Endothelial cell (in vitro differentiated cells): ENCODE measurements at places on chromosomes 2 and 18.

GRCh38 chr2:19488009-19488691 lies 129.7 kb upstream of the OSR1 start:
- no peaks in the 10 kb centered on the region for H3K36me3 ChIP-seq
- no peak overlapping the region for H3K4me3 ChIP-seq
- H3K27ac ChIP-seq: no peak overlapping the region

GRCh38 chr2:179264368-179265081 lies at the start of gene SESTD1:
Gene SESTD1 (minus strand): TSS chr2:179264832. CDS start chr2:179191841, 72,991 bp downstream.
- peak; percentile 77 for DNase-seq
- H3K4me1 ChIP-seq: peaks cover 10% of the 10 kb centered on the region
- peak within 1 kb of the TSS; percentile 85 for H3K27ac ChIP-seq
- peak within 1 kb of the TSS; percentile 97 for H3K4me3 ChIP-seq
- peaks cover 3% of the 10 kb centered on the region for H3K36me3 ChIP-seq
- peaks cover 13% of the 10 kb centered on the region for H3K27me3 ChIP-seq

GRCh38 chr2:171610824-171611223 lies 76.4 kb upstream of the DYNC1I2 start:
- H3K4me1 ChIP-seq: no peaks in the 10 kb centered on the region
- no peak for DNase-seq
- peaks cover 2% of the 10 kb centered on the region for H3K27me3 ChIP-seq
- no peak overlapping the region for H3K4me3 ChIP-seq
- no peaks in the 10 kb centered on the region for H3K36me3 ChIP-seq

- no peak overlapping the region for H3K4me3 ChIP-seq
- peaks cover 4% of the 10 kb centered on the region for H3K4me1 ChIP-seq
- H3K27ac ChIP-seq: no peak overlapping the region
- DNase-seq: no peak
- H3K27me3 ChIP-seq: peaks cover 4% of the 10 kb centered on the region
These were observed 335.3 kb downstream of the TNS1 start for GRCh38 chr2:217667512-217667911.

GRCh38 chr2:170147576-170147975 lies 30.4 kb upstream of the MYO3B start:
- no peak for DNase-seq
- no peaks in the 10 kb centered on the region for H3K36me3 ChIP-seq
- H3K27me3 ChIP-seq: no peaks in the 10 kb centered on the region
- H3K4me1 ChIP-seq: no peaks in the 10 kb centered on the region

GRCh38 chr2:233199870-233200269 lies 51.6 kb upstream of the ATG16L1 start:
- H3K36me3 ChIP-seq: peaks cover 67% of the 10 kb centered on the region
- H3K27me3 ChIP-seq: peaks cover 15% of the 10 kb centered on the region
- H3K27ac ChIP-seq: no peak overlapping the region
- no peak overlapping the region for H3K4me3 ChIP-seq

GRCh38 chr2:107569496-107569895 lies 257.2 kb upstream of the RGPD4 start:
- no peak overlapping the region for H3K27ac ChIP-seq
- H3K27me3 ChIP-seq: peaks cover 4% of the 10 kb centered on the region
- no peak overlapping the region for H3K4me3 ChIP-seq
- no peaks in the 10 kb centered on the region for H3K4me1 ChIP-seq
- H3K36me3 ChIP-seq: peaks cover 4% of the 10 kb centered on the region

DNA sequence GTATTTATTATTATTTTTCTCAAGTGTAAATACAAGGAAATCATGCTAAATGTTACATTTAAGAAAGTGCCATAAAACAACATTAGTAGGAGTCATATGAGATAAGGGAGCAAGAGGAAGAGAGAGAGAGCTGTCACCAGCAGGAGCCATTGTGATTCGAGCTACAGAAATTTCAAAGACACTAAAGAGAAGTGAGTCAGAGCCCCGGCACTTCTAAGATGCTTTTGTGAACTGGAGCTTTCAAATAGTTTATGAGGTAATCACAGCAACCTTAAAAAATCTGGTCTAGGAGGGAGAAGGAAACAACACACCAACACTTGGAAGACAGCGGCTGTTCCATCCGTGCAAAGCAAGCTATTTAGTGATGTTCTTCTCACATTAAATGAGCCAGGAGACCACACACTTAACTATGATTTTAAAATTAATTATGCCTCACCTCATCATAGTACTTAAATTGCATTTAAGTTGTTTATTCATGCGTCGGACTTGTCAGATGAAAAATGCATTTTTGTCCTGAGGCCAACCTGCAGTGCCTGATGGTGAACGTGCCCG lies 382.7 kb upstream of the SALL3 start:
- no peak overlapping the region for H3K4me3 ChIP-seq
- no peak for DNase-seq
- no peak overlapping the region for H3K27ac ChIP-seq
- H3K27me3 ChIP-seq: peaks cover 4% of the 10 kb centered on the region
- no peaks in the 10 kb centered on the region for H3K4me1 ChIP-seq

GRCh38 chr2:17798338-17798737 lies 17.9 kb upstream of the MSGN1 start:
- peaks cover 4% of the 10 kb centered on the region for H3K4me1 ChIP-seq
- H3K4me3 ChIP-seq: no peak overlapping the region
- no peak for DNase-seq
- peaks cover 3% of the 10 kb centered on the region for H3K27me3 ChIP-seq
- no peak overlapping the region for H3K27ac ChIP-seq
- H3K36me3 ChIP-seq: no peaks in the 10 kb centered on the region

DNA sequence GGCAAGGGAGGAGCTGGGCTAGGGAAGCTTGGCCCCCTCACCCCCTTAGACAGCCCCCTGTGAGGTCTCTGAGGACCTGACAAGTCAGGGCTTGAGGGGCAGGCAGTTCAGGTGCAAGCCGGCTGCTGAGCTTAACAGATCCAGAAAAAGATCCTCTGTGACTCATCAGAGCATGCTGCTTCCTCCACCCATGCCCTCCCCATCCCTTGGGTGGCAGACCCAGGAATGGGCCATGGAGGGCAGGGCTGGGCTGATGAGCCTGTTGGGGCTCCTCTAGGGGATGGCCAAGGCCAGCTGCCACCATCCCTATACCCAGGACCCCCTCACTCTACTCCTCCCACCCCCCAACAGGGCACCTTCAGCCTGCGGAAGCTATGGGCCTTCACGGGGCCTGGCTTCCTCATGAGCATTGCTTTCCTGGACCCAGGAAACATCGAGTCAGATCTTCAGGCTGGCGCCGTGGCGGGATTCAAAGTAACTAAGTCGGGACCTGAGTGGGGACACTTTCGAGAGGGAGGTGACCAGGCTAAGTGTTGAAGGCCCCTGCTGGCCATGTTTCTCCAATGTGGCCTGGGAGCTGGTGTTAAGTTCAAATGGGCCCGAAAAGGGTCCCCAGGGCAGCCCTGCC lies 1.9 kb downstream of the SLC11A1 start:
- no peaks in the 10 kb centered on the region for H3K36me3 ChIP-seq
- no peak for DNase-seq
- H3K4me3 ChIP-seq: no peak overlapping the region
- peaks cover 8% of the 10 kb centered on the region for H3K27me3 ChIP-seq
- H3K27ac ChIP-seq: no peak overlapping the region

- peaks cover 3% of the 10 kb centered on the region for H3K27me3 ChIP-seq
- H3K4me3 ChIP-seq: no peak overlapping the region
- no peak overlapping the region for H3K27ac ChIP-seq
These were observed 769.8 kb upstream of the GYPC start for GRCh38 chr2:125886153-125886552.

GRCh38 chr2:38215993-38216392 lies 140.0 kb upstream of the CYP1B1 start:
- H3K27ac ChIP-seq: no peak overlapping the region
- H3K36me3 ChIP-seq: no peaks in the 10 kb centered on the region
- H3K4me3 ChIP-seq: no peak overlapping the region
- no peak for DNase-seq
- H3K4me1 ChIP-seq: peaks cover 23% of the 10 kb centered on the region

DNA sequence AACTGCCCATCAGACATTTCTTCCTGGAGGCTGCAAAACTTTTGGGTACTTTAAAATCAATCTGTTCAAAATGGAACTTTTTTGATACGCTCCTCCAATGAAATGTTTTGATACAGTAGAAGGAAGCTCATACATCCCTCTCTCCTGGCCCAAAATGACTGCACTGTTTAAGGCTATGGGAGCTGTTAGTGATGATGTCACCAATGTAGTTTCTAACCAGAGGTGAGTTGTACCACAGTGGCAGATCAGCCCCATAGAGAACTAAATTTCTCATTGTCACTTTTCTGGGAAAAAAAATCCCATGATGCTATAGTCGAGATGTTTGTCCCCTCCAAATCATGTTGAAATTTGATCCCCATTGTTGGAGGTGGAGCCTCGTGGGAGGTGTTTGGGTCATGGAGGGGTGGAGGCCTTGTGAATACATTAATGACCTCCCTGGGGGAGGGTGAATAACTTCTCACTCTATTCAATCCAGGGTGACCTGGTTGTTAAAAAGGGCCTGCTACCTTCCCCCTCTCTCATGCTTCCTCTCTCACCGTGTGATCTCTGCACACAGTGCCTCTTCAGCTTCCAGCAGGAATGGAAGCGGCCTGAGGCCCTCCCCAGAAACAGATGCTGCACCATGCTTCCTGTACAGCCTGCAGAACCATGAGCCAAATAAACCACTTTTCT lies 117.4 kb upstream of the NPAS2 start:
- peaks cover 12% of the 10 kb centered on the region for H3K36me3 ChIP-seq
- DNase-seq: no peak
- no peak overlapping the region for H3K4me3 ChIP-seq
- peaks cover 12% of the 10 kb centered on the region for H3K4me1 ChIP-seq

- H3K27me3 ChIP-seq: peaks cover 2% of the 10 kb centered on the region
- no peaks in the 10 kb centered on the region for H3K36me3 ChIP-seq
- no peak for DNase-seq
- H3K27ac ChIP-seq: no peak overlapping the region
- H3K4me3 ChIP-seq: no peak overlapping the region
These were observed 237.7 kb downstream of the NYAP2 start for GRCh38 chr2:225637259-225637658.

GRCh38 chr2:23120161-23120560 lies 264.8 kb upstream of the KLHL29 start:
- no peaks in the 10 kb centered on the region for H3K4me1 ChIP-seq
- H3K4me3 ChIP-seq: no peak overlapping the region
- H3K27me3 ChIP-seq: peaks cover 4% of the 10 kb centered on the region

DNA sequence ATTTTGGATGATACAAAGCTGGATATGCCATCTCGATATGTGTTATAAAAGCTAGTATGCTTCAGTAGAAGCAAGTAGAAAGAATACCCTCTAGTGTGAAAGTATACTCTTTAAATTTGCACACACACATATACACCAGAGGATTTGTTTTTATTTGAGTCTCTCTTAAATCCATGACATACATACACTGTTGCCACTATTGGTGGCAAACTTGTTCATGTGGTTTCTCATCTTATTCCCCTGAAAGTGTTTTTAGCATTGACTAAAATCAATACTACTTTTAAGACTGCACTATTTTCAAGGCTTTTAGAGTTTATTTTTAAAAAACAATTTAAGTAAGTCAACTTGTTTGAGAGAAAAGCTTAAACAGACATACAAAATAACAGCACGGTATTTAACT lies 137.4 kb downstream of the IKZF2 start:
- peaks cover 2% of the 10 kb centered on the region for H3K27me3 ChIP-seq
- no peaks in the 10 kb centered on the region for H3K4me1 ChIP-seq
- no peak overlapping the region for H3K27ac ChIP-seq
- no peaks in the 10 kb centered on the region for H3K36me3 ChIP-seq

- H3K4me1 ChIP-seq: peaks cover 53% of the 10 kb centered on the region
- DNase-seq: no peak
- H3K4me3 ChIP-seq: no peak overlapping the region
These were observed 6.8 kb downstream of the MAT2A start for GRCh38 chr2:85545780-85546240.

DNA sequence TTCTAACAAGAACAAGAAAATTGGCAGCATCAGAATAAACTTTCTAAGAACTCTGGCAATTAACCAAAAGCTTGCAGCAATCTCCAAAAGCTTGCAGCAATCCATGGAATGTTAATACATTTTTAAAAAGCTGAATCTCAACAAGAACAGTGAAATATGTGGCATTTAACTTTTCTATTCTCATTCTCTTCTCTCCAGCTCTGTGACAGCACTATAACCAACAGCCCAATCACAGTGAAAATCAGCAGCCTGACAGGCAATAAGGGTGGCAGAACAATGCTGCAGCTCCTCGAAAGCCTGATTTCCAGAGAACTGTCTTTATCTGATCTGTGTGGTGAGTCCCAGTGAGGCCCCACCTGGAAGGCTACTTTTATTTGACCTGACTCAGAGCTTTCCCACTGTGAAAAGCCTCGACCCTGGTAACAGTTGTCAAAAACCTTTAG lies 60.0 kb downstream of the TMEM131 start:
- no peak overlapping the region for H3K4me3 ChIP-seq
- H3K36me3 ChIP-seq: no peaks in the 10 kb centered on the region
- H3K27ac ChIP-seq: no peak overlapping the region
- peaks cover 16% of the 10 kb centered on the region for H3K4me1 ChIP-seq
- no peak for DNase-seq
- no peaks in the 10 kb centered on the region for H3K27me3 ChIP-seq

DNA sequence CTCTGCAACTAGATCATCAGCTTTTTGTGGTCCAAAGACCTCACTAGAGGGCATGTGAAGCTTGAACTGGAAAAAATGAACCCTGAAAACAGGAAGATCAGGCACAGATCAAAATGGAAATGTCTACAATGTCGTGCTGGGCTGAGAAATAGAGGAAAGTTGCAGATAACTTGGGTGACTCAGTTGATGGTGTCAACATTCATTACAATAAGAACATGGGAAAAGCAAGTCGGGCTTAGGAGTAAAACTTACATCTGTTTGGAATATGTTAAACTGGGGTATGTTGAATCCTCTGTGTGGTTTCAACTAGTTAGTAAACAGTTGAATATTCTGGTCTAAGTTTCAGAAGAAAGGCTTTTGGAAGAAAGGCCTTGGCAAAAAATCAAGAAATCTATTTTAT lies 940.4 kb downstream of the ERBB4 start:
- H3K4me1 ChIP-seq: no peaks in the 10 kb centered on the region
- H3K4me3 ChIP-seq: no peak overlapping the region
- no peaks in the 10 kb centered on the region for H3K36me3 ChIP-seq
- DNase-seq: no peak

- H3K4me1 ChIP-seq: peaks cover 29% of the 10 kb centered on the region
- H3K27ac ChIP-seq: peak overlapping the region; percentile 81
- H3K27me3 ChIP-seq: peaks cover 6% of the 10 kb centered on the region
These were observed 1.4 kb upstream of the ACVR2A start for GRCh38 chr2:147843391-147843863.

DNA sequence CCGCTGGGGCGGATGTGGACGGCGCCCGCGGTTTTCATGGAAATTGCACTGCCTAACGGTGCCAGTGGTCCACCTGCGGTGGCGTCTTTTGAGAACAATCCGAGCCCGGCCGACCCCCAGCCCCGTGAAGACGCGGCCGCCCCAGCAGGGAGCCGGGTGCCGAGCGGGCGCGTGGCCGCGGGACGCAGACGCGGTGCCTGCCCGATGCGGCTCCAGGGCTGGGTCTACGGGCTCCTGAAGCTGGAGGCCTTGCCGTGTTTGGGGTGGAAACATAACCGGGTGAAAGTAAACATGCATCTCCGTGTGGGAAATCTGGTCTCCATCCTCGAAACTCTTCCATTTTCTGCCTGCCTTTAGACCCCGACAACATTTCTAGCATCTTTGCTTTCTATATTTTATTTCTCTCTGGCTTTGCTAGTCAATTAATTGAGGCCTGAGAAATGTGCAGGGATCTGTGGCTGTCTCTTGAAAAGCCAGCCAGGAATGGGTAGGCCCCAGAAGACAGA lies 572 bp downstream of the INPP4A start:
- peaks cover 11% of the 10 kb centered on the region for H3K4me1 ChIP-seq
- H3K4me3 ChIP-seq: peak overlapping the region; percentile 98
- H3K27me3 ChIP-seq: peaks cover 3% of the 10 kb centered on the region
- no peak for DNase-seq
